ENCODE measurements at places on chromosomes 12 and 14.
A peak's percentile ranks its signal among the peaks of the same experiment; 100 is the strongest.

DNA sequence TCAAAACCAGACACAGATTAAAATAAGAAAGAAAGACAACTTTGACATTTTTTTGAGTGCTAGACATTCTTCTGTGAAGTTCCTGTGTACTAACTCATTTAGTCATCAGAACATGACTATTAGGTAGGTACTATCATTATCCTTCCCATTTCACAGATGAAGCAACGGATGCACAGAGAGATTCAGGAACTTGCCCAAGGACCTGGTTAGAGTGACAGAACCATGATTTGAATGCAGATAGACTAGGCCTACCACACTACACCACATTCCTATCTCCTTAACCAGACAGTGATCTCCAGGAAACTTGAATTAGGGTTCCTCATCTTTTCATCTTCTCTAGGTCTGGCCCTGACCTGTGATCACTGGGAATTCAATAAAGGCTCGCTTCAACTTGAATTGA, 54.4 kb upstream of the MED13L start:
- DNase-seq, result no peak

DNA sequence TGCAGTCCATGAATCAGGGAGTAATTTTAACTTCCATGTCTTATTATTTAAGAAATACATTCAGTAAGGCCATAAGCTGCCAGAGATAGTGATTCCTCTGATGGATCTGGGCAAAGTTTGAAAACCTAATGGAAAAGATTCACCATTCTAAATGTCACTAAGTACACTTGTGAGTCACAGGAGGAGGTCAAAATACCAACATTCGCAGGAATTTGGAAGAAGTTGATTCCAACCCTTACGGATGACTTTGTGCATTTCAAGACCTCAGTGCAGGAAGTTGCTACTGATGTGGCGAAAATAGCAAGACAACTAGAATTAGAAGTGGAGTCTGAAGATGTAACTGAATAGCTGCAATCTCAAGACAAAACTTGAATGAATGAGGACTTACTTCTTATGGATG, 69.8 kb downstream of the OSBPL8 start:
- no peak for DNase-seq

DNA sequence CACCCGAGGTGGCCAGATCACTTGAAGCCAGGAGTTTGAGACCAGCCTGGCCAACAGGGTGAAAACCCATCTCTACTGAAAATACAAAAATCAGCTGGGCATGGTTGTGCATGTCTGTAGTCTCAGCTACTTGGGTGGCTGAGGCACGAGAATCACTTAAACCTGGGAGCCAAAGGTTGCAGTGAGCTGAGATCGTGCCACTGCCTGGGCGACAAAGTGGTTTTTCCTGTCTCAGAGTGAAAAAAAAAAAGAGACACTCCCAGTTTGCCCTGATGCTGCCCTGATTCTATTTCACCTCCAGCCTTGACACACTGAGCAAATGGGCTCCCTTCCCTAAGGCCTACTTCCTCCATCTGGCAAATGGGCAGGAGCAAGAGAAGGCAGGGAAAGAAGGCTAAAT, 28.5 kb upstream of the PLEK2 start:
- no peak for DNase-seq

GRCh38 chr14:38808734-38809455, 294.1 kb downstream of the SEC23A start:
- DNase-seq, result no peak

DNA sequence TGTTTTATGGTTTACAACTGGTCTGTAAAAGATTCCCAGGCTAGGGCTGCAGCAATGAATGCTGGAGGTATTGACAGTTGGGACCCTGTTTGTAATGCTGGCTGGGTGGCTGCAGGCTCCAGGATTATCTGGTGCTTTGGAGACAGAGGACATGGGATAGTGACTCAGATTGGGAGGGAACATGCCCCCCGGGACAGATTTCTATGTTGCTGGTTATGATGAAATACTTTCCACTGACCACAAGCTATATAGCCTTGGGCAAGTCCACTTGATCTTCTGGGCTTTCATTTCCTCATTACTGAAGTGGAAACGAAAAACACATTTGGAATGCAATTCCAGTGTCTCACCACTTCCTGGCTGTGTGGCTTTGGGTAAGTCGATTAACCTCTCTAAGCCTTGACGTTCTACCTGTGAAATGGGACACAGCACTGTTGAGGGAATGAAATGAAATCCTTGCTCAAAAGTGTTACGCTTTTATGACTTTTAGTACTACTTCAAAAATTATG, 6.3 kb upstream of the TPCN1 start:
- no peak for DNase-seq

GRCh38 chr14:57486767-57487379, 6.8 kb downstream of the CCDC198 start:
- peak; percentile 11 for DNase-seq

GRCh38 chr12:30437044-30437443, 258.6 kb downstream of the IPO8 start:
- no peak for DNase-seq

GRCh38 chr12:91990525-91990924, 155.1 kb downstream of the BTG1 start:
- no peak for DNase-seq

DNA sequence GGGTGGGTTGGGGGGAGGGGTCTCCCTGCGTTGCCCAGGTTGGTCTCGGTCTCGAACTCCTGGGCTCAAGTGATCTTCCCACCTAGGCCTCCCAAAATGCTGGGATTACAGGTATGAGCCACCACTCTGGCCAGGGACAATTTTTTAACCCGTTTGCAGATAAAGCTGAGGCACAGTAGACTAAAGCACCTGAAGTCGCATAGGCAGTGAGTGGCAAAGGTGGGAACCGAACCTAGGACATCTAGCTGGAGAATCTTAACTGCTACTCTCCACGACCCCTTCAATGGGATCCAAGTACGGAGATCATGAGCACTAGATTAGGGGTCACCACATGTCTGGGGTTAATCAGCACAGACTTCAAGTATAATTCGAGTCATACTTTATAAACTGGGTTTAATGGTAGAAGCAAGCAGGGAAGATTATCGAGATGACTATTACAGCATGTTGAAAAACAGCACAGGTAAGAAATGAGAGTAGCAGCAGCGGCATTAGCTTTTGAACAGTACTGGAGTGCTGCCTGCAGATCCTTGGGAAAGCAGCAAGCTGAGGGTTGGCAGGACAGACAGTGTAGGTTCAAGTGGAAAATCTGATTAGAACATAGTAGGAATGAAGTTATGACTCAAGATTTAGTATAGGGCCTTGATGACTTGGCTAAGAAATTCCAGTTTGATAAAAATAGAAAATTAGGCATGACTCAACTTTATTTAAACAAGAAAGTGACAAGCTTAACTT, 23.9 kb downstream of the NID2 start:
- no peak for DNase-seq

DNA sequence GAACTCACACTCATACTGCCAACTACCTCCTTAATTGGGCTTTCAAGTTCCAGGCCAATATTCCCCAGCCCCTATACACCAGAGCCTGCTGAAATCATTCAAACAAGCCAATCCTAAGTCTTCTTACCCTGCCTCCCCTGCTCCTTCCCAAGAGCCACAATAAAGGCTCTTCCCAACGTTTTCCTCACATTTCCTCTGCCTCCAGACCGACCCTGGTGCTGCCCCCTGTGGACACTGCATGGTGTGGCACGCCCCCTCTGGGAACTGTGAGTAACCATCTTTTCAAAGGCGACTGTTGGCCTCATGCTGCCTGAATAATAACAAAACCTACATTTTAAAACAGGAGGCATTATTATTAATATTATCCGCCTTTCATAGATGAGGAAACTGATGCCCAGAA, 111.6 kb upstream of the NOS1 start:
- DNase-seq, result peak; percentile 25

GRCh38 chr14:87351007-87351406, 642.0 kb downstream of the GALC start:
- no peak for DNase-seq

DNA sequence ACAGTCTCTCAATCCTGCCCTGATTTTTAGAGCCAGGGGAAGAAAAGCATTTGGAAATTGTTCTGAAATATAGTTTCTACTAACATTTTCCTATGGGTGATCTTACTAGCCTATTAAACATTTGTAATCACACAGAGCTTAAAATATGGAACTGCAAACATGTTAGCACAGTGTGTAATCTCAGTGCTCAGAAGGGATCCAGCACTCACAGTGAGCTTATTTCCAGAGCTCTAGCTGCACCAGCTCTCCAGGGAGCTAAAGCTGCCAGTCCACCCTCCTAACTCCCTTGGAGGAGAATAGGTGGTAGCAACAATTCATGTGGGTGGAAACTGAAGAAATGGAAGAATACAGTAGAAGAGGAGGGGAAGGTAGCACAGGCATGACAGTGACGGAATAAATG, 64.9 kb upstream of the SYT1 start:
- DNase-seq, result no peak

GRCh38 chr14:45211295-45211694, 41.7 kb downstream of the MIS18BP1 start:
- DNase-seq, result no peak

DNA sequence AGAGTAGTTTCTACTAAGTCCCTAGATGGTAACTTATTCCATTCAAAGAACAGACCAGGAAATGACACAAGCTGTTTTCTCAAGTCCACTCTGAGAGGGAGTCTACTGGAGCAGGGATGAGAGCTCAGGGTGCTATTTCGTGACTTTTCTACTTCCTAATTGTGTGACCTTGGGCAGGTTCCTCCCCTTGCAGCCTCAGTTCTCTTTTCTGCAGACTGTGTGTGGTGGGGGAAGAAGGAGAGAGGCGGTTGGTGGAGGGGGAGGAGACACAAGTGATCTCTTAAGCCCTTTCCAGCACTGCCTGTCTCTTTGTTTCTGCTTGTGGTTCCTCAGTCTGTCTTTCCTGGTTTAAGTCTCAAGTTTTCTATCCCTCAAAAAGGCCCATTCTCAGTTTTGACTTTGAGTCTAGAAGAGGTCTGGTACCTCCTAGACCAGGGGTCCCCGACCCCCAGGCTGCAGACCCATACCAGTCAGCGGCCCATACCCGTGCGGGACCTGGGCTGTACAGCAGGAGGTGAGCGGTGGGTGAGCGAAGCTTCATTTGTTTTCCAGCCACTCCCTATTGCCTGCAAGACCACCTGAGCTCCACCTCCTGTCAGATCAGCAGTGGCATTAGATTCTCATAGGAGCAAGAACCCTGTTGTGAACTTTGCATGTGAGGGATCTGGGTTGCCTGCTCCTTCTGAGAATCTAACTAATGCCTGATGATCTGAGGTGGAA, 10.7 kb downstream of the FGF6 start:
- DNase-seq, result no peak

DNA sequence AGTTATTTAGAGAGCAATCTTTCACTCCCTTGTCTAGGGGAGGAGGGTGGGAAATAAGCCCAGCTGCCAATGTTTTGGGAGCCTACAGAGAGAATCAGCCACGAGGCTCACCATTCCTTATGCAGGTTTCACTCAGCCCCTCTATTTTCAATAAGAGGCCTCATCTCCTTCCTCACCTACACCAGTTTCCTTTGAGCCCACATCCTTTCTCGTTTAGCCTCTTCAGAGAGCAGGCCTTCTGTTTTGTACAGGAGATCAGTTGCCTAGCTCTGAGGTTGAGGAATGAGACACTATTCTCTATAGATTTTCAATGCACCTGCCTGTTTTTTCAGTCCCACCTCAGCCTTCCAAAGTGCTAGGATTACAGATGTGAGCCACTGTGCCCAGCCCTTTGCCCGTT, 17.9 kb downstream of the SNAPC1 start:
- DNase-seq, result no peak

DNA sequence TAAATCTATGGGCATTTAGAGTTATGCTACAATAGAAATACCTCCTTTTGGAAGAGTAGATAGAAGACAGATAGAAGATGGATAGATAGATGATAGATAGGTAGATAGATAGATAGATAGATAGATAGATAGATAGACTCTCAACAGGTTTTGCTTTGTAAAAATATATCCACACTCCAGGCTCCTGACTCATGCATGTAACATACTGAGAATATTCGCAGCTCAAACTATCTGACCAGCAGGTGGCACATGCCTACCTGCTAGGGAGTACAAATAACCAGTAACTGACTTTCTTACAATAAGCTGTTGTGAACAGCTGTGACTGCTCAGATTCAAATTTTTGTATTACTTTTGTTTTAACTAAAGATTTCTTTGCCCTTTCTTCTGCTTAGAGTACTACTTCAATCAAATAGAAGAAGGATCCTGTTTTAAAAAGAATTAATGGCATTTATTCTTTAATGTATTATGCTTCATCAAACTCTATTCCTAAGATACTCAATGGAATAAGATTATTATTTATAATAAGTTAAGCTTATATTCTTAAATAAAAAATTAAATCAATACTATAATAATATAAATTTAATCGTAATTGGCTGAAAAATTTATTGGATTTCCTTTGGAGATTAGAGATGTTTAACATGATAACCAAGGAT, 15.8 kb upstream of the CPNE8 start:
- peak; percentile 30 for DNase-seq

GRCh38 chr14:80346395-80346794, 135.1 kb upstream of the DIO2 start:
- DNase-seq, result no peak

DNA sequence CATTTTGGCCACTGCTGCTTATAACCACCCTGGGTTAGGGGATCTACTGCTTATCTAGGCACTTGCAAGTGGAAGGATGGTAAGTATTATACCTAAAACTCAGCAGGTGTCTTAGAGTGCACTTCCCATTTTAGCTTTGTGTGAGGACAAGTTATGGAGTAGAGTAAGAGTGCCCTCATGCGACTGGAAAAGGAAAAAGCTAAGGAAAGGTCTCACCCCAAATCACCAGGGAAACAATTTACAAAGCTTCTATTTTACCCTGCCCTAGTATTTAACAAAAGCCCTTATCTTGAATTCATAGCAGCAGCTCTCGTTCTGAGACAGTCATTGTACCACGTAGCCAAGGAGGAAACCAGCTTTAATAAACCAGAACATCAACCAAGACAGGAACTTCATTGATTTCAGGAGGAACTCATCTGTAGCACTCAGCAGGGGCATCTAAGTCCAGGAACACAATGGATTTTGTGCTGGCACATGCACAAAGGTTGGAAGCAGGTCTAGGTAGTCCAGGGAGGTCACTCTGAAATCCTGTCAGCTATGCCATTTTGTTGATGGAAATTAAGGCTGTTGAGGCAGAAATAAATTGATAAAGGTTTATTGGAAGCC, 2.9 kb downstream of the RDH12 start:
- peak; percentile 31 for DNase-seq

DNA sequence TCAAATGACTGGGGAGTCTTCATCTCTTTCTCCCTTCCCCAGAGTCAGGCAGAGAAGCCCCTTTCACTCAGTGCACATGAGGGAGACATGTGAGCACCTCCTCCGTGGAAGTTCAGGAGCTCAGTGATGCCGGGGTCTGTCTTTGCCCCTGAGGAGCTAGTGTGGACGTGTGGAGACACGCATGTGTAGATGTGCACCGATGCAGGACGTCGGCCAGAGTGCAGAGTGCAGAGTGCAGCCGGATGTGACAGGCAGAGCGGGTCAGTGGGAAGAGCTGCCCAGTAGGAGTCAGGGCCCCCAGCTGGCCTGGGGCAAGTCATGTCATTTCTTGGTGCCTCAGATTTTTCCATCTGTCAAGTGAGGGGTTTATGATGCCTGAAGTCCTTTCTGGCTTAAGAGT, 20.7 kb downstream of the TSPAN9 start:
- no peak for DNase-seq

- DNase-seq, result no peak
Observed at GRCh38 chr14:105478398-105479251, 4.0 kb downstream of the CRIP2 start.

- no peak for DNase-seq
Observed at GRCh38 chr14:20775043-20775442, 6.0 kb upstream of the RNASE6 start.
